Stimulated activated CD4-positive, alpha-beta T cell treated with anti-CD3 and anti-CD28 coated beads, Interleukin-1b, Interleukin-23, amount 100 ng/mL, for 1 hour (primary cell): ENCODE measurements at places on chromosomes 7 and 10.

DNA sequence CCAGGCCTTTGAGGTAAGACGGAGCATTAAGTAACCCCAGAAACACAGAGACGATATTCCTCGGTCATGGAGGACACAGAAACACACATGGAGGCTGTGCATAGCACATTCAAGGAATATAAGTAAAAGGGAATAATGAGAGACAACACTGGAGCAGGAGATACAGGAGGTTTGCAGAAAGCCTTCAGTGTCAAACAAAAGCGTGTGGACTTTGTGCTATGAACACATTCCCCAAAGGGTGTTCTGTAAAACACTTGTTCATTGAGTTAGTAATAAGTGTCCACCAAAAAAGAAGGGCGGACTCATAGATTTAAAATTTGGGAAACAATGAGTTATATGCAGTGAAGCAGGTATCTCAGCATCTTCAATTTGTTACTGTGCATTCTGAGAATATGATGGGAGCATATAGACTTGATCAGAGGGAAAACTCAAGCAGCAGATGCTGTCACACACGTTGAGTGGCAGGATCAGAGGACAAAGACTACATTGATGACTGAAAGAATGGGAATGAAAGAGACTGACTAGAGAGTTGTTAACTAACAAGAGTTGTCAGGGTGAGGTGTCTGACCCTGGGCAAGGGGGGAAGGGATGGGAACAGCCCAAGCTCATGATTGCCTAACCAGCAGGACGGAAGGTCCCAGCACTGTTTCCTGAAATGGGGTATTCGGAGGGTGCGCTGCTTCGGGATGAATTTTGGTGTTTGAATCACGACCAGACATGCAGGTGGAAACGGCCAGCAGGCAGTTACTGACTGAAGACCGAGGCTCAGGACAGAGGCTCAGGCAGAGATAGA lies 85.2 kb upstream of the VIPR2 start:
- DNase-seq = no peak

GRCh38 chr7:44149571-44150465 lies 8.7 kb upstream of the MYL7 start:
- DNase-seq = no peak

GRCh38 chr7:130396109-130396508 lies 15.8 kb downstream of the CPA1 start:
- no peak for DNase-seq

DNA sequence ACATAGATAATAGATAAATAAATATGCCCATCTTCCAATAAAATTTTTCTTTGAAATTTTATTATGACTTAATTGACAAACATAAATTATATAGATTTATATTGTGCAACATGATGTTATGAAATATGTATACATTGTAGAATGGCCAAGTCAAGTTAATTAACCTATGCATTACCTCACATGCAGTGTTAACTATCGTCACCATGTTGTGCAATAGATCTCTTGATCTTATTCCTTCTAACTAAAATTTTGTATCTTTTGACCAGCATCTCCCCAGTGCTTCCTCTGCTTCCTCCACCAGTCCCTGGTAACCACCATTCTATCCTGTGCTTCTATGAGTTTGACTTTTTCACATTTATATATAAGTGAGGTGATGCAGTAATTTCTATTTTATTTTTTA lies 259.6 kb downstream of the SUGCT start:
- DNase-seq = no peak

GRCh38 chr7:81410471-81411117 lies 359.3 kb downstream of the HGF start:
- DNase-seq = no peak
